ENCODE measurements at places on chromosomes 5 and 9.
A peak's percentile ranks its signal among the peaks of the same experiment; 100 is the strongest.

DNA sequence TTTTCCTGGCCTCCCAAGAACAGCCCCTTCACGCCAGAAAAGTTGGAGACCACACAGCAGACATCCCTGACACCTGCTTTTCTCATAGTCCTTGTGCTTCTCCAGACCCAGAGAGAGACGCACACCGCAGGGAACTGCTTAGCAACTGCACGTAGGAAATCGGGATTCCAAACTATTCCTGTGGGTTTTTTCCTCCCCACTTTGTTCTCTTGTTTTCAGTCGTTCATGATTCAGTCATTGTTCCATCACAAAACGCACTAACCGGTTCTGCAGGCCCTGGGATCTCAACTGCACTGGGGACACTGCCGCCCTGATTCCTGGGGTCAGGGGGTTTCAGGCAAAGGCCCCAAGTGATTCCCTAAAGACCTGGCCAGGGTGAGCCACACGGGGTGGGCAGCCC is 588.0 kb upstream of the KLF4 start:
- no peak for DNase-seq

- no peak for DNase-seq
Measured at GRCh38 chr9:116789081-116789480, 102.0 kb downstream of the TRIM32 start.

DNA sequence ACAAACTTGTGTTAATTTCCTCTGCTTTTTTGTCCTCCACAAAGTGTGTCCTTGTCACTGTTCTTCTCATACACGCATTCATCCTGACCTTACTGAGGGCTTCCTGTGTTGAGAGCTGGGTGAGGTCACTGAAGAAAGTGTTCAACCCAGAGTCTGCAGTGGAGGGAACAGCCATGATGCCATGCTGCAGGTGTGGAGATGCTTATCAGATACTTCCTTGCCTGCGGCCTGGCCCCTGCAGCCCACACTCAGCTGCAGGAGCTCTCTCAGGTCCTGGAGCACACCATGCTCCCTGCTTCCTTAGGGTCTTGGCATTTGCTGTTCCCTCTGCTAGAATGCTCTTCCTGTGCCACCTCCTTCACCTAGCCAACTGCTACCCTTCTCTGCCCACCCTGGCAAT is 108.1 kb upstream of the SPRY4 start:
- DNase-seq, result peak; percentile 17

GRCh38 chr5:158979290-158979689 is 120.4 kb downstream of the EBF1 start:
- no peak for DNase-seq

GRCh38 chr9:134057307-134057657 is 10.5 kb downstream of the BRD3 start:
- no peak for DNase-seq

- no peak for DNase-seq
Measured at GRCh38 chr5:110803467-110804326, 64.9 kb downstream of the SLC25A46 start.

DNA sequence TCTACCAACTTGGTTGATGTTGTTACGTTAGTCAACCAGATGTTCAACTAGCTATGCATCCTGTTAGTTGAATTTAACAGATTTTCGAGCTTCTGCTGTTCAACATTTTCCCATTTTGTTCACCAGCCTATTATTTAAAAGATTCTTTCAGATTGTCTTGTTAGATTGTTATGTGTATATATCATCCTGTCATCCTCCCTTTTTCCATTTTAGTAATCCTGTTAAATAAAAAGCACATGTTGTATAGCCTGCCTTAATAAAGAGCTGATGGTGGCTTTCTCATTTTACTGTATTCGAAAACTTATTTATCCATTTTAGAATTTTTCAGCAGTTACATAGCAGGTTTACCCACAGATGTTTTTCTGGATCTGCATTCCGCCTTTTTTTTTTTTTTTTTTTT is 4.3 kb downstream of the TMEFF1 start:
- no peak for DNase-seq

DNA sequence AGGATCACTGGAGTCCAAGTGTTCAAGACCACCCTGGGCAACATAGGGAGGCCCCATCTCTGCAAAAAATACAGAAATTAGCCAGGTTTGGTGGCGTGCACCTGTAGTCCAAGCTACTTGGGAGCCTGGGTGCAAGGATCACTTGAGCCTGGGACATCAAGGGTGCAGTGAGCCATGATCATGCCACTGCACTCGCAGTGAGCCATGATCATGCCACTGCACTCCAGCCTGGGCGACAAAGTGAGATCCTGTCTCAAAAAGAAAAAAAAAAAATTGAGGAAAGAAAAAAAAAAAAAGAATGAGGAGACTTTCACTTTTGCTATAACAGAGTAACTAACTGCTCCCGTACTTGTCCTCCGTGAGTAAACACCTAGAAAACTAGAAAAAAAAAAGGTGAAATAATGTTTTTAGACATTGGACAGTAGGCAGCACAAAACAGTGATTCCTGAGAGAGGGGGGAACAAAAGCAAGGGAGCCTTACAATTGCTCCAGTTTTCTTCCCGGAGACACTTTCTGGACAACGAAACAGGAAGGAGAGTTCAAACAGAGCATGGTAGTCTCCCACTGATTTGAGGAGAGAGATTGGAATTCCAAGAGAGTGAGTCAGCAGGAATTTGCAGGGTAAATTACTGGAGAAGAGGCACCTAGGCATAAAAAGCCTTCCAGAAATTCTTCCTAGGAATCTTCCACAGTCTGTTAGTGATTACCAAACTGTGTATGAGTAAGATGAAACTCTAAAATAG is 6.9 kb upstream of the ZBTB5 start:
- DNase-seq, result no peak

DNA sequence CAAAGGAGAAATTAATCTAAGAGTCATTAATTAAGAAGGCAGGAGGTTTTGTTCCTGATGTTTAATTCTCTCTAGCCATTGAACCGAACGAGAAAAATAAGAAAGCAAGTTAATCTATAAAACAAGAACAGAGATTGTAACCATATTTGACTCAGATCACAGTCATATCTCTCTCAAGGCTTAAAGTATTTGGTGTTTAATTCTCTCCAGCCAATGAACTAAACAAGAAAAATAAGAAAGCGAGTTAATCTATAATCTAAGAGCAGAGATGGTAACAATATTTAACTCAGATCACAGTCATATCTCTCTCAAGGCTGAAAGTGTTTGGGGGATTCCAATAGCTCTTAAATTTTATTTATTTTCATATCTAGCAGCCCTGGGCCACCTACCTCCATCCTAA is 74.4 kb upstream of the SHISAL2B start:
- no peak for DNase-seq

GRCh38 chr9:126293522-126293889 is 33.1 kb upstream of the MVB12B start:
- DNase-seq, result no peak

DNA sequence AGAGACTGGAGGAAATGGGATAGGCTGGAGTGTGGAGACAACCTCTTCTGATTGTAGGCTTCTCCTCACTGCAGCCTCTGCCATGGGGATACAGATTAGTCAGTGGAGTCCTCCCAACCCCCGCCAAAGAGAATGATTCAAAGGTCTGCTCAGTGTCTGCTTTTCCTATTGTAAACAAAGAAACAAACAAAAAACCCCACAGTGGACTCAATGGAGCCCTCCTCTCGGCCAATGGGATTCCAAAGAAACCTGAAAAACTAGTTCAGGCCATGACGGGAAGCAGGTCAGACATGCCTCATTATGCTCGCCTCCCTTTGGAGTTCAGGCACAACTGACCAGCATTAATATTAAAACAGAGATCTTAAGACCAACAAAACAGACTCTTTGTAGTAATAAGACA is 85.8 kb downstream of the SEC61B start:
- DNase-seq, result no peak

DNA sequence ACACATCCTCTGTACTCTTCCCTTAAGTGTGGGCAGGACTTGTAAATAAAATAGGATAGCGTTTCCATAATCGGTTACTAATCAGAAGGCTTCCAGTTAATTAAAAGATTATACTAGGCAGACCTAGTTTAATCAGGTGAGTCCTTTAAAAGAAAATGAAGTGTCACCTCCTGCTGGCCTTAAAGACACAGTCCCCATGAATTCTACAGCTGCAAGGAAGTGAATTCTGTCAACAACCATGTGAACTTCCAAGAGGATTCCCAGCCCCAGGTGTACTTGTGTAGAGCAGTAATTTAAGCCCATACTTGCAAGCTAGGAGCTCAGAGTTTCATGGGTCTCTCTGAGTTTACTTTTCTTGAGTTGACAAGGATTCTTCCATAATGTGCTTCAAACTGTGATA is 918.3 kb downstream of the DTWD2 start:
- no peak for DNase-seq

DNA sequence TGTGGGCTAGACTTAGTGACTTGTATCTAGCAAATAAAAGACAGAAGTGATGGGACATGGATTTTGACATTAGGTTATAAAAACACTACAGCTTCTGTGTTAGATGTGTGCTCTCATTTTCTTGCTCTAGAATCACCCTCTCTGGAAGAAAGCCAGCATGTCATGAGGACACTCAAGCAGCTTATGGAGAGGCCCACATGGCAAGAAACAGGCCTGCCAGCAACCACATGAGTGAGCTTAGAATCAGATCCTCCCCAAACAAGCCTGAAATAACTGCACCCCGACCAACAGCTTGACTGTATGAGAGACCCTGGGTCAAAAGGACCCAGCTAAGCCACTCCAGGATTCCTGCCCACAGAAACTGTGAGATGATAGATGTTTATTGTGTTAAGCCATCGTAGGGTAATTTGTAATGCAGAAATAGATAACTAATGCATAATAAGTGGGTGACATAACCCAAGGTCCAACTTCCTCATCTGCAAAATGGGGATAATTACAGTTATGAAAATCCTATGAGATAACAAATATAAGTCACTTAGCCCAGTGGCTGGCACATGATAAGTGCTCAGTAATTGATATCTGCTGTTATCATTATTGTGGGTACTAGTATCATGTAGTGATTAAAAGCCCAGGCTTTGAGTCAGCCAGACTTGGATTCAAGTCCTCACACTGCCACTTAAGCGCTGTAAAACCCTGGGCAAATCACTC is 86.5 kb downstream of the KLHL3 start:
- DNase-seq, result no peak

GRCh38 chr9:71183251-71183650 is 61.8 kb upstream of the TRPM3 start:
- DNase-seq, result no peak

GRCh38 chr5:37554938-37555337 is 175.8 kb downstream of the WDR70 start:
- no peak for DNase-seq

DNA sequence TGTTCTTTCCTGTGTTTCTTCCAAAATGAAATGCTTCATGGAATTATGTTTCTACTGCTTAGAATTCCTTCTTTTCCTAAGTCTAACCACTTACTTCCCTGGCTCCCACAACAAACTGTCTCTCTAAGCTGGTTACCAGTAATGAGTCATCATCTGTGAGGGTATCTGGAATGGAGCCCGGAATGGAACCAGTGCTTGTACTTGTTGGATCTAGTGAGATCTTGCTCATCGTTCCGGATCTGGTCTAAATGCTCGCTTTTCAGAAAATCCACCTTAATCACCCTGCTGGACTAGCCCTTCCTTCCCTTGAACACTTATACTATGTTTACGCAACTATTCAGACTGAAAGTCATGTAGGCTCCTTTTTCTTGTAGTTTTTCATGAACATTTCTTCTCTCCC is 184.8 kb downstream of the PBX3 start:
- no peak for DNase-seq

GRCh38 chr5:51486158-51486557 is 102.9 kb downstream of the ISL1 start:
- no peak for DNase-seq

- DNase-seq, result no peak
Measured at GRCh38 chr5:59104400-59105127, 521.7 kb downstream of the RAB3C start.

DNA sequence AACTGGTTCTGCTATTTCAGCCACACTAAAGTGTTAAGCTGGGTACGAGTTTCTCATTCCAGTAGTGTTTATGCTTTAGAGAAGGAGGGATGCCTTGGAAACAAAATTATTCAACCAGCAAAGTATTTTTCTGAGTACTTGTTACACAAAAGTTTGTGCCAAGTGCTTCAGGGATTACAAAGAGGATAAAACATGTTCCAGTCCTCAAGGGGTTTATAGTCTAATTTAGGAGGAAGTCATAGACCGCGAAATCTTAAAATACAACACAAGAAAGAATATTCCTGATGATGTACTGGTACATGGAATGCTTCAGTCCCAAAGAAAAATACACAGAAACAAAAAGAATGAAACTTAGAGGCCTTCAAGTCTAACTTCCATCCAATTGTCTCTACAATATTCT is 85.4 kb upstream of the NR4A3 start:
- DNase-seq, result no peak

- DNase-seq, result no peak
Measured at GRCh38 chr5:172724242-172725183, 46.5 kb downstream of the DUSP1 start.

DNA sequence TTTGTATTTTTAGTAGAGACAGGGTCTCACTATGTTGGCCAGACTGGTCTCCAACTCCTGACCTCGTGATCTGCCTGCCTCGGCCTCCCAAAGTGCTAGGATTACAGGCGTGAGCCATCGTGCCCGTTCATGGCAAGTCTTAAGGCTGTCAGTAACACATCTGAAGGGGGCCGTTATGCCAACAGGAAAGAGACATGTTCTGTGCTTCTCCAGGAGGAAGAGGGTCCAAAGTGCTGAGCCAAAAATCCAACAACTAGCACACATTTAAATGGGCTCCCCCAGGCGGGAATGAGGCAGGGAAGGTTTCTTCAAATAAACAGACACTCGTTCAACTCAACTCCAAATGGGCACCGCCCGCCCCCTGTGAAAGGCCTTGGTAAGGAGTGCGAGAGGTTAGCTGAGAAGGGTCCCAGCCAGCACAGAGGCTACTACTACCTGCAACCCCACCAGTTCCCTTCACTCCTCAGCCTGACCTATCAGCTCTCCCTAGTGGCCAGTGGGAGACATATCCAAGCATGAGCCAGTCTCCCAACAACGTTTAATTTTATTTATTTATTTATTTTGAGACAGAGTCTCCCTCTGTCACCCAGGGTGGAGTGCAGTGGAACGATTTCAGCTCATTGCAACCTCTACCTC is 84.1 kb upstream of the DMRT1 start:
- DNase-seq, result no peak

DNA sequence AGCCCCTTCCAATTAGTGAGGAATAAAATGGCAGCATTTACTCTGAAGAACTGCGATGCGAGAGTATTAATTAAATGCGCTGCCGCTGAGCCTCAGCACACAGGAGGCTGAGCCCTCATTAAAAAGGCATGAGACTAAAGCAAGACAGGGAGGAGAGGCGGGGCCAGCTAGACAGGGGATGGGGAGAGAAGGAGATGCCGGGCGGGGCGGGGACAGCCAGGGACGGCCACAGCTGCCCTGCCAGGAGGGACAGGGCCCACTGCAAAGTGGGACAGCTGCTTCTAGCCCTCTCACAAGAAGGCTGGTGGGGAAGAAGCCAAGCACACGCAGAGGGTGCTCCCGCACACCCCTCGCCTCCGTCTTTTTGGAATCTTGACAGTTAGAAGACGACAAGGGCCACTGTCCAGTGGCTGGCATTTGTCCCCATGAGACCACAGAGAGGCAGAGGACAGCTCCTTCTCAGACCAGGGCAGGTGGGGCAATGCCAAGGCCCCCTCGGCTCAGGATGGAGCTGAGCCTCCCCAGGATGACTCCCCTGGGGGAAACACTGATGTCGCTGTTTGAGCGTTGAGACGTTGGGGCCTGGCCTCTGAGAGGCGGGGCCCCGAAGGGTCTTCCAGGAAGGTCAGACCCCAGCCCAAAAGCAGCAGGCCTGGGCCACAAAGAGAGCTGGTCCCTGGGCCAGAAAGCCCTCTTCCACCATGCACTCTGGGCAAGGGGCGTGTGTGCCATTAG is 26.9 kb downstream of the ADAMTS2 start:
- DNase-seq, result no peak
